ENCODE measurements at places on chromosomes 12 and 14. TPM values are rescaled to one million over a fixed set of nuclear protein-coding genes. Genes with fewer than 3 reads are reported as not detected.

The RFLNA gene
- total RNA-seq = 0.10 TPM

The ZFHX2 gene
- 1.0 TPM for total RNA-seq

The FZD10 gene
- 0.07 TPM for total RNA-seq

The STAB2 gene
- 0.25 TPM for total RNA-seq

The FOXN4 gene
- not detected for total RNA-seq

The RD3L gene
- total RNA-seq = 29.8 TPM

The AQP6 gene
- total RNA-seq = not detected

The LAG3 gene
- total RNA-seq = 0.37 TPM

The GLIPR1L2 gene
- 1.3 TPM for total RNA-seq

The SLC17A8 gene
- not detected for total RNA-seq

The GYS2 gene
- not detected for total RNA-seq

The JPH4 gene
- total RNA-seq = 0.22 TPM

The CHGA gene
- not detected for total RNA-seq
